ENCODE measurements at places on chromosomes 16 and 17.
A peak's percentile ranks its signal among the peaks of the same experiment; 100 is the strongest.

- peak; percentile 80 for DNase-seq
Measured at GRCh38 chr16:65121870-65122723, at the start of gene CDH11. Gene CDH11 (minus strand): TSS chr16:65122063. CDS start chr16:65004869, 117,194 bp downstream.

DNA sequence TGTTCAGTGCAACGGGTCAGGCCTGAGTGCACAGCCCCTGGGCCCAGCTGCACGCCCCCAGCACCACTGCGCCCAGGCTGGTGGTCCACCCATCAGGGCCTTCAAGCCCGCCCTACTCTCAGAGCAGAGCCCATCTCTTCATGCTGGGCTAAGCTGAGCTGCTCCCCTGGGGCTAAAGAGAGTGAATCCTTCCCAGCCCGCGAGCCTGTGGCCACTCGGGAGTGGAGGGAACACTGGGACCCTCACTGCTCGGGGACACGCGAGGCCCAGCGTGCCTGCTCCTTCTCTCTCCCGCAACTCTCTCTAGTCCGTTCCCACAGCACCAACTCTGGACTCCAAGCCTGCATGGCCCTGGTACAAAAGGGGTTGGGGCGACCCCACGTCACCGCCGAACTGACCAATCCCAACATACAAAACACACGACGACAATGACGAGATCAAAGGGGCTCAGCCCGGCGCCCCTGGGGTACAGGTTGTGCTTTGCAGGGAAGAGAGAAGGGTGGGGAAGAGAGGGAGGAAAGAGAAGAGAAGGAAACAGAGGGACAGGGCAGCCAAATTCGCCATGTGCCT, 4.1 kb upstream of the SIRT7 start:
- DNase-seq = no peak

GRCh38 chr17:47131761-47132160, 57.3 kb downstream of the CDC27 start:
- no peak for DNase-seq

DNA sequence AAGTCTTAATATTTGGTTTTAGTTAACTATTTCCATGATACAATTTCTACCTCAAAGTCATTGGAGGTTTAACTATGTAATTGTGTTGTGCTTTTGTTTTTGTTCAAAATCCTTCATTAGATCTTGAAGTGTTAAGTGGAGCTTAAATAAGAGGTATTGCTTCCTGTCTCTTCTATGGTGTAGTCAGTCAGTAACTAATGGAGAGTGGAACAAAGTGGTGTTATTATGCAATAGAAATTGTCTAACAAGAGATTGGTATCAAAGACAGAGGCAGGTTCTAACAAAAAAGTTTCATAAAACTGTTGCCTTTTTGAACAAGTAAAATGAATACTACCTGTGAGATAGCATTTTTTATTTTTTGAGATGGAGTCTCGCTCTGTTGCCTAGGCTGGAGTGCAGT, 45.2 kb downstream of the GRB7 start:
- no peak for DNase-seq

DNA sequence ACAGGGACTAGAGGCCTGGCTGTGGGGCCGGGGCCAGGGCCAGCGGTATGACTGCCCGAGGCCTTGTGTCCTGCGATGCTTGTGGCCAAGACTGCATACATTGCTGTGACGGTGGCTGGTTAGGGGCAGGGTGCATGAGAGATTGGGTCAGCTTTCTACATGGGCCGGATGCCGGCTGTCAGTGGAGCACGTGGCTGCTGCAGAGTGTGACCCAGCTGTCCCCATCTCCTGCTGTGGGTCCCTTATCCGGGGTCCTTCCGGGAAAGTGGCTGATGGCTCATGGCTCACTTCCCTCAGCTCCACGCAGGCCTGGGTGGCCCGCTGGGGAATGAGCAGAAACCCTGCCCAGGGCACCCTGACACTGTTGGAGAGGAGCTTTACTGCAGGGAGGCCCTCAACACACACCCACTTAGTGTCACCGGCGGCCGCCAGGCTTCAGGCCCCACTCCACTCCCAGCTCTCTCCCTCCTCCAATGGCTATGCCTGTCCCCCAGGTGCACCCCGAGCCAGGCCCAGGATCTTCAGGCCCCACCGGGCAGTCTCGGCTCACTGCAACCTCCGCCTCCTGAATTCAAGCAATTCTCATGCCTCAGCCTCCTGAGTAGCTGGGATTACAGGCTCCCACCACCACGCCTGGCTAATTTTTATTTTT, 808 bp upstream of the RGS11 start:
- no peak for DNase-seq

GRCh38 chr17:12429116-12429515, 236.6 kb upstream of the MYOCD start:
- DNase-seq = no peak

GRCh38 chr17:78132084-78132676, 1.6 kb downstream of the TMC8 start:
- DNase-seq = no peak

DNA sequence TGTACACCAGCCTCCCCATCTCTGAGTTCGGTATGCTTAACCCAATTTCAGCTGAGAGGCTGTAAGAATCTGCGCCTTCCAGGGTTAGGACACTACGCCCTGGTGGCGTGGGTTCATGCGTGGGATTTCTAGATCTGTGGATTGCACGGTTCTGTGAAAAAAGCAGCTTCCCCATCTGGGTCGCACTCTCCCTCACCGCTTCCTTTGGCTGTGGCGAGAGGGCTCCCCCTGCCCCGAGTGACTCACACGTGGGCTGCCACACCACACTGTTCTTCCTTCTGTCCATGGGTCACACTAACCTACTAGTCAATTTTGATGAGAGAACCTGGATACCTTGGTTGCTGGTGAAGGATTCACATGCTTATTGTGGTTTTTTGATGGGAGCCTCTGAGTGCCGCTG, 256.0 kb upstream of the MAF start:
- no peak for DNase-seq

DNA sequence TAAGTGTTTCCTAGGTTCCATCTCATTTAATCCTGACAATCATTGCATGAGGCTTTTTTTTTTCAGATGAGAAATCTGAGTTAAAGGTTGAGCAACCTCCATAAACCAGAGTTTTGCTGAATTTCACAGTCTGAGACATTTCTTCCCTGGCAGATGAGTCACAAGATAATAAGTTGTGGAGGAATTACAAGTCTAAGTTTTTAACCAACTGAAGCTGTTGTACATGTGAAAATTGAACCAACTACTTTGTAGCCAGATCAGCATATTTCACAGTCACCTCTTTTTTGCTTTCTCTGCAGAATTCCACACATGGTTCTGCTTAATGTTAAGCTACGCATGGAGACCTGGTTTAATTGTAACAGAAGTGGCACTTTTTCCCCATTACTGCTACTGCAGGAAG, 765.6 kb downstream of the CDH11 start:
- DNase-seq = no peak

GRCh38 chr17:17423656-17424055, 53.1 kb upstream of the MED9 start:
- DNase-seq = no peak

DNA sequence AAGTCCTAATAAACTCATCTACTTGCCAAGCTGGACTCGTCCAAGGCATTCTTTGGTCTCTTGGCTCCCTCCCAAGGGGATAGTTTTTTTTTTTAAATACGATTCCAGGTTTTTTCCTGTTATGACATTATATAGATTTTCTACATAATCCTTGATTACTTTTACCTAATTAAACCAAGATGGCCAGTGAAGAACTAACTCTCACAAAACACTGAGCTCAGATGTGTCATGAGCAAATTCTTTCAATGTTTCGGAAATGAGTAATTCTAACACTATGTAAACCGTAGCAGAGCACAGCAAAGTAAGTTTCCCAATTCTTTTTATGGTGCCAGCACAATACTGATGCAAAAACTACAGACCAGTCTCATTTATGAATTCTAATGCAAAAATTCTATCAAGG, 1.8 kb downstream of the ZNF23 start:
- no peak for DNase-seq

DNA sequence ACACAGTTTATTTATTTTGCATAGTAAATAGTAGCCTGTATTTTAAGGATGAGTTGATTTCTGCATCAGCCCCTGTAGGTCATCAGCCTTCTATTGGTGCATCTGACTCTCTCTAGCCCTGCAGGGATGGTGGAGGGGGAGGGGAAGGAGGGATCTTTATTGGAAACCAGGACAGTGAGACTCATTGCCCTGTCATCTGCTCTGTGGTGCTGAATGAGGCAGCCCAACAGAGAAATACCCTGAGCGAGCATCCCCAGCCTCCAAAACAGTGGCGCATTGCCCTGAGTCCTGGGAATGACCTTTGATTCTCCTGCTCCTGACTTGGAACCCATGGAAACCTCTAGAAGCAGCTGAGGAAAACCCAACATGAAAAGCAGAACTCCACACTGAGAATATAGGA, 45.5 kb upstream of the STH start:
- DNase-seq = no peak

DNA sequence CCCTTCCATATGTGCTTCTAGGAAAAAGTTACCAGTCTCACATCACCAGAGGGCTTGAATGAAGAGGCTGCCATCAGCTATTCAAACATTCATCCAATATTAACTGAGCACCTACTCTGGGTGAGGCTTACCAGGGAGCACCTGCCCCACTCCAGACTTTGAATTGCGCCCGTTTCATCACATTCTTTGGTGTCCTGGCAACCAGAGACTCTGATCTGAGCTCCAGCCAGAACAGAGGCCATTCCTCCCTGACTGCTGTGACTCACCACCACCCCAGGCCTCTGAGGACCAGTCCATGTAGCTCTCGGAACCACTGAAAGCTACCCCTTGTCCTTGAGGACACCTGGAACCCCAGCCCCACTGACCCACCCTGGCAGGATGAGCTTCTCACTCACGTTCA, at the start of gene C16orf96:
TSS of gene C16orf96 (plus strand) at position 229 of the 400 bp plus-strand sequence. CDS start at position 379, 150 bp downstream.
- DNase-seq = no peak

GRCh38 chr16:83046664-83047063, 419.9 kb downstream of the CDH13 start:
- DNase-seq = no peak

- DNase-seq = no peak
Measured at GRCh38 chr17:44097110-44097958, 26.1 kb downstream of the HDAC5 start.

DNA sequence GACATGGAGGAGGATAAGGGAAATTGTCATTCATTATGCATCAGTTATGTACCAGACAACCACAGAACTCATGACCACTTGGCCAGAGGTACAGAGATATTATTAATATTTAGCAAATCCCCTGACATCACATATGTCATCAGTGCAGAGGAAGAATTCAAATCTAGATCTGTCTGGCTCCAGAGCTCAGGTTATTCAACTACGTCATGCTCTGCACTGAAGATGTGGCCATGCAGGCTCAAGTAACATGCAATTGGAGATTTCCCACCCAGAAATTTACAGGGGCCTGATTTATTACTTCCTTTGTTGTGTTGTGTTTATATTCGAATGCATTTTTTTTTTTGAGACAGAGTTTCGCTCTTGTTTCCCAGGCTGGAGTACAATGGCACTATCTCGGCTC, 224.3 kb downstream of the HS3ST4 start:
- no peak for DNase-seq

DNA sequence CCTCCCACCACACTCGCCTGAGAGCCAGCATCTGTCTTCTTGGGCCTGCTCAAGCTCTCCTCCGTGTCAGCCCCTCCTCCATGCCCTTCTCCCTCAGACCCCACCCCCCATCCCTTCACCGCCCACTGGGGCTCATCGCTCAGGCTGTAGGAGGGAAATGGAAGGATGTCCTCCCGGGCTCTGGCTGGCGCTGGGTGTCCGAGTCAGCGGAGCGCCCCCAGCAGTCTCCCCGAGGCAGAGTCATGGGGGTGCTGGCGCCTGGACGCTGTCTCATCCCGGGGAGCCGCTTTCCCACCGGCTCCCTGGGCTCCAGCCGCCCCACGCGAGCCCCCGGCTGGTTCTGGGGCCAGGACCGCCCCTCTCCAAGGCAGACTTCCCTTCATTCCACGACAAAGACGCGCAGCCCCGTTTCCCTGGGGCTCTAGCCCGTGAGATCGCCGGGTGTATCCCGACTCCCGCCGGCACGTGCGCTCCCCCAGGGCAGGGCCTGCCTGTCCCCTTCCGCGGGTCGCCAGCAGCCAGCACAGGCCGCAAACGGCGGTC, 428 bp upstream of the ANTKMT start:
- no peak for DNase-seq

- DNase-seq = no peak
Measured at GRCh38 chr17:11981862-11982261, 15.4 kb downstream of the ZNF18 start.

DNA sequence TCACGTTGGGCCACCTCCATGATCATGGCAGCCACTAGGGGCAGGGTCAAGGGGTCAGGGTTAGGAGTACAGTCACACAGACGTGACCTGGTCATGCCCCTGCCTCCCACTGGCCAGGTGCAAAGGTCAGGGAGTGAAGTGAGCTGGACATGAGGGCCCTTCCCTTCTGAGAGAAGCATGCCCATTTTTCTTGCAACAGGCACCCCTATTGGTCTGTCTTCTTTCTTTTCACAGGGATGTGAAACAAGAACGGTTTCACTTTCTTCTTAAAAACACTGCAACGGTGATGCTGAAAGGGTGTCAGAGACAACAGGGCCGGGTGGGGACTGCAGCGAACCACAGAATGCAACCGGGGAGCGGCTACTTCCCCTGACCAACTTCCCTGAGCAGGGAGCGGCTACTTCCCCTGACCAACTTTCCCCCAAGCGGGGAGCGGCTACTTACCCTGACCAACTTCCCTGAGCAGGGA, 52.1 kb upstream of the DOC2B start:
- DNase-seq = no peak

- no peak for DNase-seq
Measured at GRCh38 chr16:15777533-15778203, 79.2 kb downstream of the MYH11 start.

GRCh38 chr17:82909322-82909904, 69.6 kb upstream of the ZNF750 start:
- peak; percentile 14 for DNase-seq

- DNase-seq = no peak
Measured at GRCh38 chr17:1561420-1562175, 994 bp downstream of the PITPNA start.

DNA sequence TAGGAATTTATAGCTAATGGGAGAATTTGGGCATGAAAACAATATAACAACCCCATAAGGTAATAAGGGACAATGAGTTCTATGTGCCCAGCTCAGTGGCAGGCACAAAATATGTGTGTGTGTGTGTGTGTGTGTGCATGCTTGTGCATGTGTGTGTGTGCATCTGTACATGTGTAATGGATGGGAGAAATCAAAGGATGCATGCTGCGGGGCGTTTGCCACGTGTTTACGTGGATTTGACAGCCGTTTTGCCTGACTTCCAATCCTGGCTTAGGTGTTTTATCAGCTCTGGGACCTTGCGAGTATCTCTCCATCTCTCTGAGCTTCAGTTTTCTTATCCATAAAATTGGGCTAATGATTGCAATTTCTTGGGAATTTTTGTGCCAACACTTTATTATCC, 108.4 kb downstream of the IRX5 start:
- no peak for DNase-seq

- DNase-seq = no peak
Measured at GRCh38 chr17:61595418-61596186, 4.6 kb upstream of the NACA2 start.

- DNase-seq = no peak
Measured at GRCh38 chr17:41695134-41695661, 6.5 kb downstream of the EIF1 start.
